ENCODE measurements at places on chromosomes 7 and 10.
A peak's percentile ranks its signal among the peaks of the same experiment; 100 is the strongest.

DNA sequence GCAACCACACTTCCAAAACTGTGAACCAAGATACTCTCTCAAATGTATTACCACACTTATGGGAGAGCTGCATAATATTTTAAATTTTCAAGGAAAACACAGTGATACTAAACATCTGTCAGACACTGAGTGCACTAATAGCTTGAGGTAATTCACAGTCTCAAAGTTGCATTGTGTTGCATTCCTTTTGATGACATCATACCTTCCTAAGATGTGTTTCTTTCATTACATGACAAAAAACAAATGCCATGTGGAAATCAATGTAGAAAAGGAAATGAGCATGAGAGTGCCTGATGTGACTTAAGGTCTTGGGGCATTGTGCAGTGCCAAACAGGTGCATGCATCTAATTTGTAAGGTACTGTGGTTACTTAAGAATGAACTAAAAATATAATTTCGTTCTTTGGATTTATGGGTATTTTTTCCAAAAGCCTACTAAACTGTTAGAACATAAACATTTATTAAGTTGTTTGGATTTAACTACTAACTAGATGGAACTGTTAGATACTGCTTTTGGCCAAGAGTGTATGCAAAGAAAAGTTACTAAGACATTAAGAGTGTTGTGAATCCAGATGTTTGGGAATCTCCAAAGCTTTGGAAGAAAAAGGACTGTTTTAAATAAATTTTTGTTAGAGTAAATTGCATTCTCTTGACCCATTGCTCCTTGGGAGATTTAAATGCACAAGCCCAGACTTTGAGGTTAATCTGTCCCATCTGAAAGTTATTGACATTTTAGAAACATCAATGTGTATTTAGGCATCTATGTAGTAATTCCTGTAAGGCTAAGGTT lies 496.2 kb upstream of the SEMA3D start:
- no peak for DNase-seq

GRCh38 chr7:16801111-16801542 lies 3.7 kb downstream of the AGR2 start:
- DNase-seq: peak; percentile 58

- peak; percentile 36 for DNase-seq
These were observed 107.8 kb downstream of the RAB18 start for GRCh38 chr10:27611744-27612550.

- DNase-seq: peak; percentile 10
These were observed 119.9 kb downstream of the MBL2 start for GRCh38 chr10:52652431-52653262.

- DNase-seq: peak; percentile 72
These were observed 1.5 kb upstream of the GRIFIN start for GRCh38 chr7:2477447-2478398.

Data from NCI-H510A treated with DMSO at 0.1 percent for 48 hours (cell line).